Omental fat pad (tissue), 4 donors: ENCODE measurements at places on chromosomes 16 and 17. TPM values are rescaled to one million over a fixed set of nuclear protein-coding genes. Genes with fewer than 3 reads are reported as not detected.

DNA sequence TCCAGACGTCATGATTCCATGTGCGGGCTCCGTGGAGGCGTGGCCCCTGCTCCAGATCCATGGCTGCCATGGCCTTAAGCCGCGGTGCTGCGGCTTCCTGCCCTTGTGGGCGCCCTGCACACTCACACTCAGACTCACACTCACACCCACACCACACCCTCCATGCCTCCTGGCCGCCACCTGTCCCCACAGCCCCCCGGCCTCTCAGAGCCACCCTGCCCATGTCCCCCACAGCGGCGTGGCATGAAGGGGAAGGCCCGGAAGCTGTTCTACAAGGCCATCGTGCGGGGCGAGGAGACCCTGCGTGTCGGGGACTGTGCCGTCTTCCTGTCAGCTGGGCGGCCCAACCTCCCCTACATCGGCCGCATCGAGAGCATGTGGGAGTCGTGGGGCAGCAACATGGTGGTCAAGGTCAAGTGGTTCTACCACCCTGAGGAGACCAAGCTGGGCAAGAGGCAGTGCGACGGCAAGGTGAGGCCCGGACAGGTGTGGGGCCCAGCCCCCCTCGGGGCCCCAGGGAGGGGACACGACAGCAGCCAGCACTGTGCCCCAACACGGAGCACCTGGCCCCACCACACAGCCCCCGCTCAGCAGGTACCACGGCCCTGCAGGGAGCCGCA, 50.0 kb downstream of the ACTG1 start:
- no peak for DNase-seq

Gene FOXL1
- total RNA-seq, result 0.25 TPM

- no peak for DNase-seq
These were observed 383.4 kb downstream of the CDH11 start for GRCh38 chr16:64738321-64738960.

Gene TNFSF12
- total RNA-seq, result 29.2 TPM

GRCh38 chr17:79667746-79668145, 56.9 kb upstream of the RBFOX3 start:
- no peak for DNase-seq

DNA sequence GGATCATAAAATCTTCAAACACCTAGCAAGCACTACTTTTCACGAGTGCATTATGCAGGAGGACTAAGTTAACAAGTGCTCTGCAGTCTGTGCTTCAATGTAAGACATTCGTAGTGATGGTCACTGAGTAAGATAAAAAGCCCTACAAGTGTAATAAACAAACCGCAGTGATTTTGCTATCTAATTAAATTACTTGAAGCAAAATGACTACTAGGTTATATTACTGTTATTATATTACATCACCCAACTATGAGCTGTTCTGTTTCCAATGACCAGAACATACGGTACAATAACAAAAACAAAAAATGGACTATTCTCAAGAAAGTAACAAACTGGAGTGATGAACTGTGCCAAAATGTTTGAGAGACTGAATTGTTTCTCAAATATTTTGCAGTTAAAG, 11.2 kb downstream of the KLHL10 start:
- DNase-seq, result no peak

Gene NPIPB13
- total RNA-seq, result 2.8 TPM

DNA sequence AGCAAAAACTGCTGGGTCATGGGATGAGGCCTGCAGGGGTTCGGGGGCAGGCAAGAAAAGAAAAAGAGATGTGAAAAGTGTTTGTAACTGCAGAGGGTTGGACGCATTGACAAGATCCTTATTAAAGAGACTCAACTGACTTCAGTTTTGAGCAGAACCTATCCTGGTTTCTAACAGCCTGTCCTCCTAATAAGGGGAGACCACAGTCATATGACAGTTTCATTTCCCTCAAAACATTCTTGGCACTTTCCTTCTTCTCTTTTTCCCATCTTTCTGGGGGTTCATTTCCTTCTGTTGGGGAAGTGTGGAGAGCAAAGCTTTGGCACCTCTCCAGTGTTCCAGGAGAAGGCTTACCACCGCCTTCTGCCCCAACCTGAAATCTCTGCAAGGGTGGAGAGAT, 118.5 kb downstream of the MAF start:
- DNase-seq, result no peak

- DNase-seq, result no peak
These were observed 161.5 kb downstream of the TMEM132E start for GRCh38 chr17:34740565-34741520.
